Renal cortex interstitium (tissue), 15 donors: ENCODE measurements at places on chromosomes 11 and 22.

DNA sequence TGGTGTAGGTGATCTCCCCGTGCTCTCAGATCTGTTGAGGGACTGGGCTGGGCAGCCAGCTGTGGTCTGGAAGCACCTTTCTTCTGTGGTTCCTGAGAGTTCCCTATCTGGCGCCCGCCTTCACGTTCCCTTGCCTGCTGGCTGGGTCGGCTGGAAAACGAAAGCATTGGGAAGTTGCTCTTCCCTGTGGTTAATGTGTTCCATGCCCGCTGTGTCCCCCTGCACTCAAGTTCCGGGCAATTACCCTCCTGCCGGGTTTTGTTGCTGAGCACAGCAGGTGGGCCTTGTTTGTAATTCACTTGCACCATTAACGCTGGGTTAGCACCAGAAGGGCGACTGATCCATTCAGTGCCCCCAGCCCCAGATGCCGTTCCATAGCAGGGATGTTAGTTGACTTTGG lies 134.1 kb downstream of the GRIK4 start:
- DNase-seq: peak; percentile 71

GRCh38 chr11:69002110-69002569 lies 10.9 kb downstream of the MRGPRF start:
- no peak for DNase-seq

- no peak for DNase-seq
These were observed 96.0 kb downstream of the WNT7B start for GRCh38 chr22:45880716-45881523.

DNA sequence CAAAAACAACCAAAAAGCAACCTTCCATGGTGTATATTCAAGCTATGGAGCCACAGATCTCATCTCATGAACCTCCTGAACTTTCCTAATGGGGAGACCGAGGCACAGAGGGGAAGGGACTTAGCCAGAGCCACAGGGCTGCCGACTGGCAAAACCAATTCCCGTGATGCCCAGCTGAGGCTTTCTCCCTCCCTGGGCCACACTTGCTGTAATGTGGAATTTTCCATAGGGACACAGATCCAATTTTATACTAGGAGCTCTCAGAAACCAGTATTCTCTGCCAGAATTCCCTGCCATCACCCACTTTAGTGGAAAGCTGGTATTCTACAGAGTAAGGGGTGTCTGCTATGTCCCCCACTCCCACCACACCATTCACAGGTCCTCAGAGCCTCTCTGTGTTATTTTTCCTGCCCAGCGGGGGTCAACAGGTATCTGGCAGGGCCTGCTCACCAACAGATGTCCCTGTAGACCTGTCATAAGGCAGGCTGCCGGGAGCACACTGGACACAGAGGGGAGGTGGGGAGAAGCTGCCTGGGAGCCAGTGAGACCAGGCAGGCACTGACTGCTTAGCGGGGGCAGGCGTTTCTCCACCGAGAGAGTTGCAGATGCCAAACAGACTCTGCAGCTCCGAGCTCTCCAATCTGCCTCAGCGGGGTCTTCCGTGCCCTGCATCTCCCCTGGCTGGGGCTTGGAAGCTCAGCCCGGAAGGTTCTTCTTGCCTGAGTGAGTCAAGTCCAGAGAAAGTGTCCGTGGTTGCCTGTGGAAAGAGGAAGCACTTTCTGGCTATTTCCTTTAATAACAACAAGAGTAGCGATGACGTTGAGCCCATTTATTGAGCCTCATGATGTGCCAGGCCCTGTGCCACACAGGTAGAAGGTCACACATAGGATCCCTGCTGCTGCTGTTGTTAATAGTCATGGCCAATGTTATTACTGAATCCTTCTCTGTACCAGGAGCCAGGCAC lies 26.3 kb downstream of the RPS6KA4 start:
- DNase-seq: no peak

- no peak for DNase-seq
These were observed 34.7 kb downstream of the PRR14L start for GRCh38 chr22:31715147-31715778.

DNA sequence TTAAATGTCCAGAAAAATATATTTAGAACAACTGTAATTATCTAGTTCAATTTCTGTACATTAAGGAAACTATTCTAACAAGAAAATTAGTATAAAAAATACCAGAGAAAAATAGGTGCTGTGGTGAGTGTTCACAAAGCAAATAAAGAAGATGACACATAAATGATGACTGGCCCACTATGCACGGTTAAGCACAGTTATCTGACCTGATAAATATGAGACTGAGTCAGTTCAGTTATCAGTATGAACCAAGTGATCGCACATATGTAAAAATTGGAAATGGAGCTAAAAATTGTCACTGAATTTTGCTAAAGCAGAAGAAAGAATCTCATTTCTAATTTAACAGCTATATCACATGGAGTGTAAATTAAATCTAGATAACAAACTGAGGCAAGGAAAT lies 18.8 kb upstream of the MAML2 start:
- no peak for DNase-seq

GRCh38 chr11:32899438-32899837 lies 6.8 kb downstream of the QSER1 start:
- DNase-seq: no peak

GRCh38 chr11:47148270-47148669 lies 28.4 kb downstream of the ARFGAP2 start:
- DNase-seq: no peak

- DNase-seq: no peak
These were observed 1.6 kb downstream of the ANKRD42 start for GRCh38 chr11:83195143-83195466.

GRCh38 chr11:44313761-44314489 lies 4.0 kb upstream of the ALX4 start:
- DNase-seq: no peak

DNA sequence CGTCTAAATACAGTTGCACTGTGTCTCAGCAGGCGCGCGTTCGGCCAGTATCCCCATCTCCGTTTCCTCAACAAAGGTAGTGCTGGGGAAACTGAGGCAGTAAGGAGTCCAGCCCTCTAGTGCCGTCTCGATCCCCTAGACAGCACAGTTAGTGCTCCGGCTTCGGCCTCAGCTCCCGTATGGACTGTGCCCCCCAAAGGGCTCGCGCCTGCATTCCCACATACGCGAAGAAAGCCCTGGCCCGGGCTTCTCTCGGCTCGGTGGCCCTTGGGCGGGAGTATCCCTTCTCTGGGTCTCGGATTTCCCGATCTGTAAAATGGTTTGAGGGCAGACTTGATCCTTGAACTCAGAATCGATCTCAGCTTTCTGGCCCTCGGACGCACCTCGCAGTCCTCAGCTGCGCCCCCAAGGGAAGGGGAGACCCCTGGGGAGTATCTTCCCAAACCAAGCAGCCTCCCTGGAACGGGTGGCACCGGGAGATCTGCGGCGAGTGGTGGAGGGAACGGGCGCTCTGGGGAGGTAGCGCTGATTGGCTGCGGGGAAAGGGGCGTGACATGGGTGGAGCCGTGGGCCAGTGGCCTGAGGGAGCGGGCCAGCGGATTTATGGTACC lies 759 bp upstream of the PEX16 start:
- DNase-seq: no peak

GRCh38 chr22:28441720-28442263 lies 237.8 kb downstream of the TTC28 start:
- DNase-seq: no peak

GRCh38 chr11:66116576-66117361 lies 46.7 kb downstream of the PACS1 start:
- no peak for DNase-seq

DNA sequence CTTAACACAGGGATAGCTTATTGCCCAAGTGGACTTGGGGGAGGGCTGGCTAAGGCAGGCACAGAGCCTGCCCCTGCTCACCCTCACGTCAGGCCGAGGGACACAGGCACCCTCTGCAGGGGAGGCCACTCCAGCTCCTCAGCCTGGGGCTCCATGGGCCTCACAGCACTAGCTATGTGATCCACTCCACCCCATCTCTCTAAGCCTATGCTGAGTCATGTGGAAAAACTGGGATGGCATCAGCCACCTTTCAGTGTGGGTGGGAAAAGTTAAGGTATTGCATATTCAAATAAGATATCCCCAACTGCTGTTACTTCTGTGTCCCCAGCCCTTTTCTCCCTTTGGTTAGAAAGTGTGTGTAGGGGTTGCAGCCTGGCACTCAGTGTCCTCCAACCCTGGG lies 22.3 kb downstream of the RANGAP1 start:
- DNase-seq: no peak

- DNase-seq: no peak
These were observed 49.1 kb downstream of the MICAL2 start for GRCh38 chr11:12159351-12160099.

DNA sequence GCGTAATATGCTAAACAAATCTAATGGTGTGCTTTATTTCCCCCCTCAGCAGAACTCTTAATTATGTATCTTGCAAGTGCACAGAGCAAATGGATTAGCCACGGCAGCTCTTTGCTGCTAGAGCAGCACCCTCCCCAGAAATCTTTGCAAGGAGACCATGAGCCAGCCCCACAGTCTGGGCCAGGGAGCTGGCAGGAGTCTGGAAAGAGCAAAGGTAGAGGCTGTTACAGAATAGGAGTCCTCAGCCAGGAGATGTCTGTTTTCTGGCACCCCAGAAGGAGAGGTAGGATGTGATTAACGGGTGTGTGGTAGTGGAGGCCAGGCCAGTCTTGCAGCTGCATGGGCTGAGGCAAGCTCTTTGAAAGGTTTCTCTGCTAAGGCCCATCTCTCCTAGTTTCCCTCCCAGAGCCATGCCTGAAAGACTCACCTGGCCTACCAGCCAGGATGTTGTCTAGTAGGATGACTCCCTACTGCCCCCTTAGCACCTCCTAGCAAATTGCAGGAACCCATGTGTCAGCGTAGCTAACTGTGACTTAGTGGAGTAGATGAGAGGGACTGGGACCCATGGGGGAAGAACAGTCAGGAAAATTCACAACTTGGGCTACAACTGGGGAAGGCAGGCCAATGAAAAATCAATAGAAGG lies 557.2 kb downstream of the BUD13 start:
- DNase-seq: no peak

- no peak for DNase-seq
These were observed 29.8 kb downstream of the PDE3B start for GRCh38 chr11:14673421-14673820.

DNA sequence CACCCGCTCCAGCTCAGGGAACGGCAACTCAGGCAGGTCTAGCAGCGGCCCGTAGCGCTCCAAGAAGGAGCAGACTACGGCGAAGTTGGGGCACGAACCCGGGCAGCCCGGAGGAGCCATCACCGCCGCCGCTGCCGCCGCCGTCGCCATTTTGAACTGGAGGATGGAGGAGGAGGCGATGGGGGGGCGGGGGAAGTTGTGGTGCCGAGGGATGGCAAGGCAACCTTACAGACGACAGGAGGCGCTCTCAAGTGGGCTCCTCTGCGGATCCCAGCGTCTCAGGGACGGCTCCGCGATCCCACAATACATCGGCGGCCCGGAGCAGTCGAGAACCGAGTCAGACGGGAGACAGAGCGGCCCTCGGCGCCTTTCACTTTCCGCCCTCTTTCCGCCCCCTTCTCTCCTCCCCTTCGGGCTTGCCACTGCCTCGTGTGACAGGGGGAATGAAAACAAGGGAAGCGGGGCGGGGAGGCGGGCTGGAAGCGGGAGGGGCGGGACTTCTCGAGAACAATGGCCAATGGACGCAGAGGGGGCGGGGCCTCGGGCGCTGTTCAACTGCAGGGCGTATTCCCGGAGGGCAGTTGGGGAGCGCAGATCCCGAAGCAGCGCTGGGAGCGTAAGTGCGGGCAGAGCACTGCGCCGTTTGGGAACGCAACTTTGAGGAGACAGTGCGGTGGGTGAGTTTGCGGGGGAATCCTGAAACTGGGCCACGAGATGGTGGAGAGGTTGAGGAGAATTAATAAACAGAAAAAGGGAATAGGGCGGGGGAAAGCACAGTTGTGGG lies at the start of the genes AAMDC and RSF1:
AAMDC (plus strand) TSS at position 580 of the 784 bp plus-strand sequence. CDS start 21,353 bp downstream, outside the sequence.
RSF1 (minus strand) TSS at position 158 of the 784 bp plus-strand sequence; CDS start at position 150, 8 bp downstream.
- DNase-seq: peak; percentile 93

GRCh38 chr11:95611827-95612226 lies 177.8 kb downstream of the FAM76B start:
- no peak for DNase-seq

DNA sequence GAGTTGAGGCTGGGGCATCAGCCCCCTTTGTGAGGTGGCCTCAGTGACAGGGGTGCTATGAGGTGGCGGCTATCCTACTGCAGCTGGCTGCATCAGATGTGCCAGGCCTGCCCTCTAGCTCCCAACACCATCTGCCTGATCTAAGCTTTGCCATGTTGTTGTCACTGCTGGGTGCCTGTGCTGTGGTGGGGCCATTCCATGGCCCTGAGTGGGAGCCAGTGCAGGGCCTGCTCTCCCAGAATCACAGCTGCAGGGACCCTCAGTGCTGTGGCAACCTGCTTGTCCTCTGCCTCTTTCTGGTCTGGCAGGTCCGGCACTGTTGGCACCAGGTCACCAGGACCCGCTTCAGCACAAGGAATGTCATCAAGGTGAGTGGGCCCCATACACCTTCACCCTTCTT lies 1.8 kb upstream of the SNU13 start:
- no peak for DNase-seq

GRCh38 chr22:29989446-29989845 lies 90.8 kb upstream of the HORMAD2 start:
- no peak for DNase-seq

DNA sequence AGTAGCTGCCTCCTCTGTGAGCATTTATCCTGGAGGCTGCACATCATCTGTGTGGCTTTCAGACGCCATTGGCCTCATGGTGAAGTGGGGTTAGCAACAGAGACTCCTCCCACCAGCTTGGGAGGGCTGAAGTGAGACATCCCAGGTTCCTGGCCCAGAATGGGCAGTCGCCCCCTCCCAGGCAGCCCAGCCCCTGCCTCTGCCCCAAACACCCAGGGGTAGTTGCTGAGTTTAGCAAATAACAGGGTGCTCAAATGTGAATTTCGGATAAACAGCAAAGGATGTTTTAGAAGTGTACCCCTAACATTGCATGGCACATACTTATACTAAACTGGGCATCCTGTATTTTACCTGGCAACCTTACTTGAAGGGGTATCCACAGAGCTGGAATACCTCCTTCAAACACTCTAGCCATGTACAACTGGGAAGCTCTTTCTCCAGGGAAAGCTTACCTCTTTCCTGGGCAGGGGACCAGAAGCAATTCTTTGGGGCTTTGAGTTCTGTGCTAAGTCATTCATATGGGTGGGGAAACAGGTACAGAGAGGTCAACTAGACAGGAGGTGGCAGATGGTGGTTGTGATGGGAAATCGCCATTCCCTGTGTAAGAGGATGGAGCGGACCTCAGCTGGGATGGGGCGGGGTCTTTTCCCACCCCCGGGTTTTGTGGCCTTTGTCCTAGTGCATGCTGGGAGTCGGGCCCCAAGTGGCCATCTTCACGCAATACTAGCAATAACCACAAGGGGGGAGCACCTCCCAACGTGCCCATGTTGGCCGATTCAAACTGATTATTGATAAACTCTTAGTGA lies 19.3 kb downstream of the MTFP1 start:
- DNase-seq: no peak

DNA sequence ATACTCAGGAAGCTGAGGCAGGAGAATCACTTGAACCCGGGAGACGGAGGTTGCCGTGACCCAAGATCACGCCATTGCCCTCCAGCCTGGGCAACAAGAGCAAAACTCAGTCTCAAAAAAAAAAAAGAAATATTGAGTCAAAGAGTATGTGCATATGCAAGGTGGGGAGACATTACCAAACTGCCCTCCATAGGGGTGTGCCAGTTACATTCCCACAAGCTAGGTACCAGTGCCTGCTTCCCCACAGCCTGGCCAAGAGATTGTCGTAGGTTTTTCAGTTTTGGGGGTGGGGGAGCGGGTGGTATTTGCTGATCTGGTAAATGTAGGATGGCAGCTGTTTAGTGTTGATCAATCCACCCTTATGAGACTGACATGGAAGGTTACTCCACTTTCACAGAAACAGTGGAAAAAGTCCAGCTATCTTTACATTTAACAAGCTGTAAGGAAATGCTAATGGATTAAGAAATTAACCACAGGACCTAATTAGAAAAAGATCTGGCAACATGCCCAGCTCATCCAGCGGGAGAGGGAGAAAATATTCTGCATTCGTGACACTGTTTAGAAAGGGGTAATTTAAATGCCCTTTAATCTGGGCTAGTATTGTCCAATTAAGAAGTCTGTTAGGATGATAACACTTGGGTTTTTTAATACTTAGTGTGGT lies 89.4 kb downstream of the PACS1 start:
- no peak for DNase-seq
